ENCODE measurements at places on chromosomes 13 and 19. TPM values are rescaled to one million over a fixed set of nuclear protein-coding genes. Genes with fewer than 3 reads are reported as not detected.

GRCh38 chr19:43545276-43545675, 12.3 kb downstream of the ZNF575 start:
- DNase-seq = no peak

DNA sequence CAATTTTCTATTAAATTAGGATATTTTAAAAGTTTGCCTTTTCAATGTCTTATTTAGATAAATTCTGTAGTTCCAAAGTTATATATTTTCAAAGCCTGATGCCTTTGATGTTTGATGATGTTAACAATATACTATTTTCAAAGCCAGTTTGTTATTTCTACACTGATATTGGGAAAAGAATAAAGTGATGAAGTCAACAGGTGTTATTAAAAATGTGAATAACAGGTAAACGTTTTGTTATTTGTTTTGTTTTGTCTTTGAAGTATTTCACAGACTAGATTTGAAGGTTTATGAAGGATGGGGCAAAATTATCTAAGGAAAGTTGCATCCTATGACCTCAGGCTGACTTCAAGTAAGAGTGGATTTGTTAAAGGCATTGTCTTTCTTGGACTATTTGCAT, 33.1 kb upstream of the ZNF420 start:
- DNase-seq = no peak

- DNase-seq = no peak
Measured at GRCh38 chr19:51726049-51726448, 2.3 kb upstream of the HAS1 start.

DNA sequence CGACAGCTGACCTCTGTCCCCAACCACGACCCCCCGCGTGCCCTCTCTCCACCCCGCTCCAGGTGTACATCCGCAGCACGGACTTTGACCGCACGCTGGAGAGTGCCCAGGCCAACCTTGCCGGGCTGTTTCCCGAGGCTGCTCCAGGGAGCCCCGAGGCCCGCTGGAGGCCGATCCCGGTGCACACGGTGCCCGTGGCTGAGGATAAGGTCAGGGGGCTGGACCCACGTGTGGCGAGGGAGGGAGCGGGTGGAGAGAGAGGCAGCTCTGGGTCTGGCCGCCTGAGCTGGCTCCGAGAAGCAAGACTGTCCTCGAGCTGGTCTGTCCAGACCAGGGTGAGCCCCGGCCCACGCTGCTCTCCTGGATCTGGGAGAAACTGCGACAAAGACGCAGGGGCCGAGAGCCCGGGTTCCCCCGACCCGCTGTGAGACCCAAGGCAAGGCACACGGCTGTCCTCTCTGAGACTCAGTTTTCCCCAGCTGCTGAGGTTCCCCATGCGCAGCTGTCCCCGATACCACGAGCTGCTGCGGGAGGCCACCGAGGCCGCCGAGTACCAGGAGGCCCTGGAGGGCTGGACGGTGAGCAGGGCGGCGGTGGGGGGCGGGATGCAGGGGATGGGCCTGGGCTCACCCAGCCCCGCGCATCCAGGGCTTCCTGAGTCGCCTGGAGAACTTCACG, 1.5 kb downstream of the ACP4 start:
- DNase-seq = no peak

The RNF17 gene
- total RNA-seq = not detected

The SLITRK5 gene
- total RNA-seq = 10.1 TPM

All from sciatic nerve (tissue), 2 donors.